Naive thymus-derived CD4-positive, alpha-beta T cell (primary cell): ENCODE measurements at places on chromosomes 5 and 9. TPM values are rescaled to one million over a fixed set of nuclear protein-coding genes. Genes with fewer than 3 reads are reported as not detected.

DNA sequence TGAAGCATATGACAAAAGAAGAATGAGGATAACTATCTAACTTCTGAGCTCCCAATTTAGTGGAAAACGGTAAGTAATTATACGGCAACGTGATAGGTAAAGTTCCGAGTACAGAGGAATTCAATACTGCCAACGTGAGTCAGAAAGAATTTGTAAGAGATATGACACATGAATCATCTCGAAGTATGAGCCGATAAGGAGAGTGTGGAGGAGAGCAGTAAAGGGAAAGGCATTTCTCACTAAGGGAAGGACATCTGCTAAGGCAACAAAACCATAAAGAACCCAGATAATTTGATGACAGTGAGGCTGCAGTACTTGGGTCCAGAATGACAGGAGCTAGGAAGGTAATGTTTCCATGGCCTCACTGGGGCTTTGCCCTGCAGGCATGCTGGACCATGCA is 11.0 kb downstream of the MPDZ start:
- H3K4me3 ChIP-seq, result no peak overlapping the region
- no peaks in the 10 kb centered on the region for H3K4me1 ChIP-seq
- DNase-seq, result no peak
- H3K27ac ChIP-seq, result no peak overlapping the region
- H3K27me3 ChIP-seq, result no peaks in the 10 kb centered on the region

GRCh38 chr9:112258106-112258505 is 75.3 kb downstream of the PTBP3 start:
- no peaks in the 10 kb centered on the region for H3K36me3 ChIP-seq
- H3K4me1 ChIP-seq, result no peaks in the 10 kb centered on the region
- no peak for DNase-seq
- no peaks in the 10 kb centered on the region for H3K27me3 ChIP-seq
- no peak overlapping the region for H3K27ac ChIP-seq

- no peak for DNase-seq
- no peak overlapping the region for H3K4me3 ChIP-seq
- no peaks in the 10 kb centered on the region for H3K36me3 ChIP-seq
These were observed 267.8 kb downstream of the TMEM161B start for GRCh38 chr5:88000877-88001276.

- H3K4me3 ChIP-seq, result peak overlapping the region; percentile 54
- H3K27me3 ChIP-seq, result no peaks in the 10 kb centered on the region
- DNase-seq, result peak; percentile 18
- peaks cover 18% of the 10 kb centered on the region for H3K4me1 ChIP-seq
These were observed 1.8 kb downstream of the SHB start for GRCh38 chr9:38066914-38067858.

Gene FKBP15
- total RNA-seq, result 32.6 TPM

Gene TMEM215
- total RNA-seq, result not detected
